Ovary (tissue), 10 donors: ENCODE measurements at places on chromosomes 2 and 18. TPM values are rescaled to one million over a fixed set of nuclear protein-coding genes. Genes with fewer than 3 reads are reported as not detected.

GRCh38 chr2:173400760-173401159 is 46.1 kb downstream of the CDCA7 start:
- no peak overlapping the region for H3K27ac ChIP-seq
- H3K36me3 ChIP-seq, result no peaks in the 10 kb centered on the region
- no peak for DNase-seq
- no peaks in the 10 kb centered on the region for H3K27me3 ChIP-seq

PLCL1 gene
- total RNA-seq, result 12.6 TPM

DNA sequence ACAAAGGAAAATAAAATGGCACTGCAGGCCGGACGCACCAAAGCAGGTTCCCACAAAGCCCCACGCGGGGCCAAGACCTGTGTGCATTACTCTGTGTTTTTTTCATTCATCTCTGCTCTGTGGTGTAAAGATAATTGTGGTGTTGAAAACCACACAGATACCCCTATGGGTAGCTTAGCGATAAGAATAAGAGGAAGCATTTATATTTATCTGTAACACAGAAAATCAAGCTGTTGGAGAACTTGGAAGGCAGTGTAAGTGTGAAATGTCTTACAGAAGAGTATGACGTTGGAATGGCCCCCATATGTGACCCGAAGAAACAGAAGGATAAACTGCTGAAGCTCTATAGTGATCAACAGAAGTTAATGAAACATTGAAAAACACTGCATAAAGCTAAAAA is 20.3 kb upstream of the MARCO start:
- DNase-seq, result no peak

GRCh38 chr18:49360582-49360981 is 99.9 kb downstream of the DYM start:
- no peak for DNase-seq
- H3K4me1 ChIP-seq, result no peaks in the 10 kb centered on the region
- no peak overlapping the region for H3K27ac ChIP-seq

DNA sequence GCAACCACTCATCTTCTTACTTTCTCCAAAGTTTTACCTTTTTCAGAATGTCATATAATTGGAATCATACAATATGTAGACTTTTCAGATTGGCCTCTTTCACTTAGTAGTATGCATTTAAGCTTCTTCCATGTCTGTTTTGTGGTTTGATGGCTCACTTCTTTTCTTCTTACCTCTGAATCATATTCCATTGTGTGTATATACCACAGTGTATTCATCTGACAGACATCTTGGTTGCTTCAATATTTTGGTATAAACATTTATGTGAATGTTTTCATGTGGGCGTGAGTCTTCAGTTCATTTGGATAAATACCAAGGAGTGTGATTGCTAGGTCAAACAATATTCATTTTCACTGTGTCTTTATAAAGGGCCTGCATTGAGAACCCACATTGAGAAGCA is 136.1 kb upstream of the NOSTRIN start:
- H3K27me3 ChIP-seq, result no peaks in the 10 kb centered on the region
- H3K4me1 ChIP-seq, result no peaks in the 10 kb centered on the region
- no peak overlapping the region for H3K27ac ChIP-seq
- no peak overlapping the region for H3K4me3 ChIP-seq

GRCh38 chr2:223909001-223909741 is 36.0 kb downstream of the WDFY1 start:
- H3K36me3 ChIP-seq, result no peaks in the 10 kb centered on the region
- no peak overlapping the region for H3K4me3 ChIP-seq
- no peak overlapping the region for H3K27ac ChIP-seq

MYCN gene
- 4.7 TPM for total RNA-seq

- no peak for DNase-seq
- H3K36me3 ChIP-seq, result no peaks in the 10 kb centered on the region
- H3K27me3 ChIP-seq, result no peaks in the 10 kb centered on the region
- H3K4me3 ChIP-seq, result no peak overlapping the region
- H3K27ac ChIP-seq, result no peak overlapping the region
These were observed 53.7 kb upstream of the TANC1 start for GRCh38 chr2:158914731-158915130.

- no peak for DNase-seq
- H3K27me3 ChIP-seq, result no peaks in the 10 kb centered on the region
- no peaks in the 10 kb centered on the region for H3K36me3 ChIP-seq
- peaks cover 3% of the 10 kb centered on the region for H3K4me1 ChIP-seq
- no peak overlapping the region for H3K4me3 ChIP-seq
These were observed 4.4 kb downstream of the KLHL41 start for GRCh38 chr2:169513926-169514325.

- H3K4me3 ChIP-seq, result no peak overlapping the region
- no peaks in the 10 kb centered on the region for H3K27me3 ChIP-seq
- no peaks in the 10 kb centered on the region for H3K36me3 ChIP-seq
- H3K27ac ChIP-seq, result no peak overlapping the region
- no peaks in the 10 kb centered on the region for H3K4me1 ChIP-seq
- no peak for DNase-seq
These were observed 126.8 kb downstream of the KCTD1 start for GRCh38 chr18:26421503-26421902.

DNA sequence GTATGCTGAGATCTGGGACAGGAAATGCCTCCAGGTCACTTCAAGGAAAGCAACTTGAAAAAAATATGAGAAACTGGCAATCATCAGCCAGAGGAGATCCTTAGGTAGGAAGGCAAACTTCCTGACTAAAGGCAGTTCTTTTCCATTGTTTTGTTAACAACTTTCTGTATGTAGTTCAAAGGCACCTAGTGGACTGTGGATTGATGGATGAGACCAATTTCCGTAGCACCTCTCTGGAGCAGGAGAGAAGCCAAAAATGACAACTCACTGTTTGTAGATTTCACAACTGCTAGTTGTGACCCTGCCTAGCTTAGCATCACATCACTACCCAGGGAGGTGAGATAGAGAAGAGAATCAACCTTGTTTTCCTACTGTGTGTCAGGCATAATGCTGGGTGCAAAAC is 21.8 kb upstream of the NOSTRIN start:
- no peaks in the 10 kb centered on the region for H3K36me3 ChIP-seq
- H3K27ac ChIP-seq, result no peak overlapping the region
- no peak for DNase-seq
- H3K4me1 ChIP-seq, result no peaks in the 10 kb centered on the region
- no peak overlapping the region for H3K4me3 ChIP-seq

GRCh38 chr2:10414591-10414990 is 33.5 kb downstream of the ODC1 start:
- no peak overlapping the region for H3K27ac ChIP-seq
- DNase-seq, result no peak
- H3K4me1 ChIP-seq, result peaks cover 1% of the 10 kb centered on the region
- no peak overlapping the region for H3K4me3 ChIP-seq
- no peaks in the 10 kb centered on the region for H3K36me3 ChIP-seq

ARL5A gene
- 31.6 TPM for total RNA-seq

FEV gene
- not detected for total RNA-seq

- no peak overlapping the region for H3K4me3 ChIP-seq
- H3K36me3 ChIP-seq, result no peaks in the 10 kb centered on the region
- DNase-seq, result no peak
These were observed 4.7 kb upstream of the IL1RL2 start for GRCh38 chr2:102181919-102182635.

DYSF gene
- 3.2 TPM for total RNA-seq

DNA sequence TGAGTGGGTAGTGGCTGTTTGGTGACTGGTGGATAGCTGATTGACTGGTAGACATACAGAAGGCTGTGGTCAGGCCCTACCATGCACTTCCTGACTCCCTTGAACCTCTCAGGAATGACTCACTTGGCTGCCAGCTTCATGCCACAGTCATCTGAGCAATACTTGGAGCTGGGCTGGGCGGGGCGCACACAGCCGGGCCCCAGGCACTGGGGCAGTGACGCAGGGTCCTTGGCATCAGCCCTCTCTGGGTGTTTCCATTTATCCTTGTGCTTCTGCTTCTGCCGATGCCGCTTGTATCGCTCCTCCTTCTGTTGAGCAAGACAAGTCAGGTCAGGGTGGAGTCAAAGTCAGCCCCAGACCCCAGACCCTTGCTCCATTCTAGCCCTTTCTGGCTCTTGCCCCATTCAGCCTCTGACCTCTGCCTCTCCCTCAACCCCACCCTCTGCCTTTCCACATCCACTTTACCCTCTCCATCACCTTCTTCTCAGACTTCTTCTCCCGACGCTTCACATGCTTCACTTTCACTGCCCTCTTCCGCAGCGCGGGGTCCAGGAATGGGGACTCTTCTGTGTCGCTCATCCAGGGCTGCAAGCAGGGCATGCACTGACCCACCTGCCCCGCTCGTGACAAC is 3.0 kb upstream of the MBD1 start:
- H3K27ac ChIP-seq, result no peak overlapping the region
- no peaks in the 10 kb centered on the region for H3K36me3 ChIP-seq
- DNase-seq, result no peak

GRCh38 chr2:104563398-104563996 is 290.4 kb upstream of the POU3F3 start:
- no peaks in the 10 kb centered on the region for H3K27me3 ChIP-seq
- H3K4me3 ChIP-seq, result no peak overlapping the region
- H3K36me3 ChIP-seq, result no peaks in the 10 kb centered on the region
- DNase-seq, result no peak
- no peaks in the 10 kb centered on the region for H3K4me1 ChIP-seq

DNA sequence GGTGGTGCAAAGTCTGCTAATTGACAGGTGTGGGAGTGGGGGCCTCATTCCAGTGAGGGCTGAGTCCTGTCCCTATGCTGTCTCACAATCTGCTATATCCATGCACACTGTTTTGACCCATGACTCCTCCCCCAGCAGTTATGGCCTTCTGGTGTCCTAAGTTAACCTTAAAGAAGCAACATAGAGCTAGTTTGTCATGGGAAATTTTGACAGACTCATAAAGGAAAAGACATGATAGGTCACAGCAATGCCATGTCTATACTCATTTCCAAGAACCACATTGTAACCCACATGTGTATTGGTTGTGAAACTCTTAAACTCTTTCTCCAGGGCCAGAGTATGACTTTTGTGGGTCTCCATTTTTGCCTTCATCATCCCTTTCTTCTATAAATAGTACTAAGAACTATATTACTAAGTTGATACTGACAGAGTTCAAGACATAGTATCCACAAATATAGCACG is 78.2 kb upstream of the SLC1A4 start:
- no peaks in the 10 kb centered on the region for H3K27me3 ChIP-seq
- H3K27ac ChIP-seq, result no peak overlapping the region
- no peak for DNase-seq
- no peaks in the 10 kb centered on the region for H3K4me1 ChIP-seq
- H3K36me3 ChIP-seq, result no peaks in the 10 kb centered on the region

DNA sequence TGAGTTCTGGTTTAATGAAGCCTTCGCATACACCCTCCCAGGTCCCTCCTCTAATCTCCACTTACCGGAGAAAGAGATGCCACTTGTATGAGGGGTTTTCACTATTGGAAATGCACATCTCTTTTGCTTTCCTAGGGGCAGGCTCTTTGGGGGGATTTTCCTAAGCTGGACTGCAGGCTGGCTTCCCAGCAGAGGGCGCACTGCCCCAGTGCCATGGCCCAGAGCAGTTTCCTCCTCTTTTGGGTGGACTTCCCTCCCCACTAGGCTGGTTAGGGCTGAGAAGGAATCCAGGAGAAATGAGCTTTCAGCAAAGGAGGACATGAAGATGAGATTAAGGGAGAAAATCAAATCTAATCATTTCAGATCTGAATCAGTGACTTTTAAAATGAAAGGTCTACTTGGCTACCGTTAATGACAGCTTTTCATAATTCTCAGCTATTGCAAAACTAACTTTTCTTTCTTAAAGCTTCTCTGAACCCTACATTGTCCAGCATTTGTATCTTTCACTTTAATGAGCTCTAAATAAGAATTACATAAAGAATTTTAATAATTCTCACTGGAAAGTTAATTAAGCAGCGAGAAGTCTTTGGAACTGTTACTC is 784.1 kb upstream of the FANCL start:
- no peaks in the 10 kb centered on the region for H3K27me3 ChIP-seq
- no peak for DNase-seq
- no peak overlapping the region for H3K27ac ChIP-seq
- H3K4me1 ChIP-seq, result no peaks in the 10 kb centered on the region

DNA sequence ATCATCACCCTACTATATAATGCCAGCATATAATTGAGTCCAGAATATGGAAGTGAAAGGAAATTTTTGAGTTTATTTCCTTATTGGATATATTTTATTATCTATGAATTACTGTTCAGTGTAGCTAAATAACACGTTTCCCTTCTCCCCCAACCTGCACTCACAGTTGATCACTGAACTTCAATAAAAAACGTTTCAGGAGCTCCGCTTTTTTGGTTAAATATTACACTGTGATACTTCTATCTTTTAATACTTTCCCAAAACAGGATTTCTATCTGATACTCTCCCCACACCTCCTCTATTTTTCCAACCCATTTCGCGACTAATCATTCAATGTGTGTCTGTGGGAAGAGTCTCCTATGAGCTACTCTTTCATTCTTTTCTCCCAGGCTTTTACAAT is 7.2 kb downstream of the VSNL1 start:
- no peak overlapping the region for H3K4me3 ChIP-seq
- no peaks in the 10 kb centered on the region for H3K4me1 ChIP-seq
- no peaks in the 10 kb centered on the region for H3K36me3 ChIP-seq
- no peak for DNase-seq
- no peaks in the 10 kb centered on the region for H3K27me3 ChIP-seq

GRCh38 chr18:47936952-47937351 is 6.5 kb upstream of the SMAD2 start:
- no peak overlapping the region for H3K4me3 ChIP-seq
- H3K36me3 ChIP-seq, result no peaks in the 10 kb centered on the region
- no peak for DNase-seq
- H3K27me3 ChIP-seq, result no peaks in the 10 kb centered on the region

GRCh38 chr18:59383851-59384250 is 24.8 kb upstream of the LMAN1 start:
- no peak overlapping the region for H3K4me3 ChIP-seq
- DNase-seq, result no peak
- no peaks in the 10 kb centered on the region for H3K27me3 ChIP-seq

DNA sequence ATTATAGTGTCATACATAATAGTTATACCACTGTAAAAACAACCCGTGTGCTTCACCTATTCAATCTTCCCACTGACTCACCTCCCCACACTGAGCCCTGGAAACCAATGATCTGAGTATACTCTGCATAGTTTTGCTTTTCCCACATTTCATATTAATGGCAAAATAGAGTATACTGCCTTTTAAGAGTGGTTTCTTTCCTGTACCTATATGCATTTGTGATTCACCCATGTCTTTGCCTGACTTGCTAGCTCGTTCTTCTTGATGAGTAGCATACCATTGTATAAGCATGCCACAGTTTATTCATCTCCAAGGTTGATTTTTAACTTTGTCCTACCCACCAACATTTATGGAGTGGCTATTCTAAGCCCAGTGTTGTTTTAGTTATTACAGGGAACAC is 686.4 kb downstream of the PLCL1 start:
- no peak overlapping the region for H3K27ac ChIP-seq
- H3K27me3 ChIP-seq, result no peaks in the 10 kb centered on the region
- no peaks in the 10 kb centered on the region for H3K4me1 ChIP-seq
- no peak overlapping the region for H3K4me3 ChIP-seq
- H3K36me3 ChIP-seq, result no peaks in the 10 kb centered on the region

GRCh38 chr18:73060666-73061288 is 193.0 kb upstream of the NETO1 start:
- no peaks in the 10 kb centered on the region for H3K4me1 ChIP-seq
- H3K4me3 ChIP-seq, result no peak overlapping the region
